ENCODE measurements at places on chromosomes 12 and 14.

GRCh38 chr14:76007379-76007778, 21.8 kb downstream of the IFT43 start:
- DNase-seq = no peak

- no peak for DNase-seq
Measured at GRCh38 chr12:26691234-26691970, 141.6 kb downstream of the ITPR2 start.

GRCh38 chr14:29927376-29928116, at the start of gene PRKD1:
Gene PRKD1 (minus strand): TSS chr14:29927847.
- DNase-seq = peak; percentile 52

GRCh38 chr12:92047393-92047826, 98.2 kb downstream of the BTG1 start:
- DNase-seq = no peak

DNA sequence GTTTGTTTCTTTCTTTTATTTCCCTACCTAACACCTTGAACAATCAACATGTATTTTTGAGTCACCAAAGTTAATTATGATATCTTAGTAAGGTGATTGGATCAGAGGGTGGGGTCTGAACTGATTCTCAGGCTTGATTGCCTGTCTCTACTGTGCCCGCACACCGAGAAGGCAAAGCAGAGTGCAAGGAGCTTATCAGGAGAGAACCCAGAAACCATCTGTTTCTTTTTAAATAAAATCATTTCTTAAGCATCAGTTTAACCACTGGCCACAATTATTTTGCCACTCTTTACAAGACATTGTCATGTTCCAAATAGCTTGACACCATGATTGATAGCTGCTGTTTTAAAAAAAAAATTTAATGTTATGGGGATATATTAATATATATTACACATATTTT, 3.1 kb downstream of the GARIN2 start:
- DNase-seq = no peak

DNA sequence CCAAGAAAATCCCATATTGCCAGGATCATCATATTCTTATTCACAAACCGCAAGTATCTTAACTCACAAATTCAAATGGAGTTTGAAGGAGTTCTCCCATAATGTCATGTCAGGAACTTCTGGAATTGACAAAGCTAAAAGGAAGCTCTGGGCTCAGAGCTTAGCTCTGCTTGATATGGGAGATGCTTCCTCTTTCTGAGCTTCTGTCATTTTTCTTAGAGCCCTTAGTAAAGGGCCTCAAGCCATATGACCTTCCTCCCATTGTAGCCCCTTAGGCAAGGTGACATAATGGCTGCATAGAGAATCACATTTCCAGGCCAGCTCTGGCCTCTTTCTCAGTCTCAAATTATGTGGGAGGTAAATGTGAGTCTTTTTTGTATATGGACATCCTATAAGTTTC, 40.9 kb downstream of the SLC4A8 start:
- no peak for DNase-seq

GRCh38 chr12:83818881-83819280, 1093.7 kb downstream of the SLC6A15 start:
- DNase-seq = peak; percentile 74

- DNase-seq = no peak
Measured at GRCh38 chr12:575129-575502, 88.1 kb downstream of the NINJ2 start.

DNA sequence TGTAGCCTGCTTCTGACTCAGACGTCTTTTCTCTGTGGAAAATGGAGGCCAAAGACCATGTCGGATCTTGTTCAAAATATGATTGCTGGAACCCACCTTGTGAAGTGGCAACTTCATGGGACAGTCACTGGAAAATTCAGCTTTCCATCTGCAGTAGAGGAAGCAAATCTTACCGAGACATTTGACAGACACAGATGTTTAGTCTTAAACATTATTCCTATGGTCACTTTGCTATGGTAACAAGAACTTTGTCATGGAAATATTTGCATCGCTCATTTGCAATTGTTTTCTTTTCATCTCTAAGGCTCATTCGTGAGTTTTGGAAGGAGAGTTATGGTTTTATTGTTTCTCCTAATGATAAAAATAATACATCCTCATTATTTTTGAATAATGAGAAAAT, 98.3 kb upstream of the HIF1A start:
- no peak for DNase-seq

GRCh38 chr12:5748027-5748426, 197.0 kb downstream of the ANO2 start:
- no peak for DNase-seq

Data from NCI-H446 (cell line).